Stimulated activated naive B cell treated with anti-CD40 and anti-IgM and Interleukin-4, amounts not matched to agents 10 μg/mL and 1 μg/mL and 100 μg/mL, for 72 hours (primary cell): ENCODE measurements at places on chromosomes 7 and 10.

GRCh38 chr7:21962677-21963076, 17.0 kb upstream of the CDCA7L start:
- H3K27ac ChIP-seq, result no peak overlapping the region
- no peaks in the 10 kb centered on the region for H3K27me3 ChIP-seq
- DNase-seq, result no peak
- H3K4me3 ChIP-seq, result no peak overlapping the region

GRCh38 chr10:86423739-86424138, 57.1 kb upstream of the GRID1 start:
- no peaks in the 10 kb centered on the region for H3K36me3 ChIP-seq
- no peak overlapping the region for H3K4me3 ChIP-seq
- peaks cover 7% of the 10 kb centered on the region for H3K27me3 ChIP-seq
- DNase-seq, result no peak
- peaks cover 4% of the 10 kb centered on the region for H3K4me1 ChIP-seq

- peaks cover 6% of the 10 kb centered on the region for H3K4me1 ChIP-seq
- peaks cover 3% of the 10 kb centered on the region for H3K36me3 ChIP-seq
- H3K27ac ChIP-seq, result no peak overlapping the region
- no peak for DNase-seq
Observed at GRCh38 chr10:29921071-29921446, 138.3 kb downstream of the JCAD start.

DNA sequence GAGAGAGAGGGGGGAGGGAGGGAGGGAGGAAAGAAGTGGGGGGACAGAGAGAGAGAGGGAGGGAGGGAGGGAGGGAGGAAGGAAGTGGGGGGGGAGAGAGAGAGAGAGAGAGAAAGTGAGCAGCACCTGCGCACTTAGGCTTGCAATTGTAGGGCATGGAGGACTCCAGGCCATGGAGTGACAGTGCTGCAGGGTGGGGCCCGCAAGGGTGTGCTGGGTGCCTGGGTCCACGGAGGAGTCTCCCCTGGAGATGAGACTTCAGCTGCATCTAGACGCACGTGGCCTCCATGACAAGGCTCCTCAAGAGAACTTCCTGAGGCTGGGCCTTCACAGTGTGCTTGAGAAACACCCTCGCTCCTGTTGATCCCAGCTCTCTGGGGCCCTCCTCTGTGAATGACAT, 44.5 kb downstream of the CLRN3 start:
- H3K4me1 ChIP-seq, result peaks cover 24% of the 10 kb centered on the region
- H3K27ac ChIP-seq, result no peak overlapping the region
- H3K36me3 ChIP-seq, result no peaks in the 10 kb centered on the region
- H3K4me3 ChIP-seq, result no peak overlapping the region

DNA sequence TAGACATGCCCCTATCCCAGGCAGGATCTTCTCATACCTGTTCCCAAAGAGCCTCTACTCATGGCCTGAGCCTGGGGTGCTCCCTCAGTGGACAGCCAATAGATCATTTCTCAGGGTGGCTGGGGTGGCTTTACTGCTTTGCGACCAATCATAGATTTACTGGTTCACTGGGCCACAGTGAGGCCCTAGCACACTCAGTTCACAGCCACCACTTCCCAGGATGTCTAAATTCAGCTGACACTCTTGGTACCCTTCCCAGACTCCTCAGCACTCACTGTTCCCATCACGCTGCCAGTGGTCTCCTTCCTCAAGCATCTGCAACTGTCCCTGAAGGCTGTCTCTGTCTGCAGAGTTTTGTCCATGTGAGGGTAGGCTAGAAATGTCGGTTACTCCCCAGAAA, 50.6 kb downstream of the ARHGAP22 start:
- peaks cover 3% of the 10 kb centered on the region for H3K27me3 ChIP-seq
- H3K27ac ChIP-seq, result no peak overlapping the region
- peaks cover 47% of the 10 kb centered on the region for H3K4me1 ChIP-seq
- DNase-seq, result no peak

DNA sequence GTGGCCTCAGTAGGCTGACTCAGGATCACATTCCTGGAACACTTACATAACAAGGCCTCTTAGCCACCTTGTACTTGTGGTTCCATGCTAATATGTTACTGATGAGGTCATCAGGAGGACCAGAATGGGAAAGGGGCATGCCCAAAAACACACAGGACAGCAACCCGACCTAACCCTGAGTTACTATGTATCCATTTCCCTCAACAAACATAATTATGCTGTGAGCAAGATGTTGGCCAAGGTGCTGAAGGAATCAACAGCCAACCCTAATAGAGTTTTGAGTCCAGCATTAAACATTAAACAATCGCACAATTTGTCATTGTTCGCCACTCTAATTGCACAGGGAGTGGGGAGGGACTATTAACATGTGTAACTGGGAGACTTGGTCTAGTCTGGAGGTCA, 129.4 kb downstream of the PLPP4 start:
- no peak overlapping the region for H3K27ac ChIP-seq
- H3K36me3 ChIP-seq, result no peaks in the 10 kb centered on the region
- H3K4me1 ChIP-seq, result no peaks in the 10 kb centered on the region
- DNase-seq, result no peak
- no peak overlapping the region for H3K4me3 ChIP-seq

DNA sequence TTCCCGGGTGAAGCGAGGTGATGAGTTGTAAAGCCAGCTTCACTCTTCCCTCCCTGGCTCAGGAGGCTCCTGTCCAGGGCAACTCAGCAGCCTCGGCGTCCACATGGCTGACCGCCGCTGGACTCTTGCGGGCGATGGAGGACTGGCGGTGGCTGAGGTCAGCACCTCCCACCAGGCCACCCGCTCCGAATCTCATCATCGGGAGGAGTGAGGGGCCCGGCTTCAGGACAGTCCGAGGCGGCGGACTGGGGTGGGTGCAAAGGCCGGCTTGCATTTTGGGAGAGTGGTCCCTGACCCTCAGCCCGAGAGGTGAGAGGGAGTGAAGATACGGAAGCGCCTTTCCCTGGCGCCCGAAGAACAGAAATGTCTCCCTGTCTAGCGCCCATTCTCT, 759 bp downstream of the DNAJB12 start:
- H3K36me3 ChIP-seq, result peaks cover 30% of the 10 kb centered on the region
- peaks cover 26% of the 10 kb centered on the region for H3K4me1 ChIP-seq
- peak overlapping the region; percentile 100 for H3K27ac ChIP-seq
- no peak for DNase-seq
- H3K27me3 ChIP-seq, result no peaks in the 10 kb centered on the region
- H3K4me3 ChIP-seq, result peak overlapping the region; percentile 98
